Suppressor macrophage (primary cell): ENCODE measurements at places on chromosomes 5 and 9.

GRCh38 chr5:102924963-102925362 is 169.9 kb downstream of the PAM start:
- no peak for DNase-seq

DNA sequence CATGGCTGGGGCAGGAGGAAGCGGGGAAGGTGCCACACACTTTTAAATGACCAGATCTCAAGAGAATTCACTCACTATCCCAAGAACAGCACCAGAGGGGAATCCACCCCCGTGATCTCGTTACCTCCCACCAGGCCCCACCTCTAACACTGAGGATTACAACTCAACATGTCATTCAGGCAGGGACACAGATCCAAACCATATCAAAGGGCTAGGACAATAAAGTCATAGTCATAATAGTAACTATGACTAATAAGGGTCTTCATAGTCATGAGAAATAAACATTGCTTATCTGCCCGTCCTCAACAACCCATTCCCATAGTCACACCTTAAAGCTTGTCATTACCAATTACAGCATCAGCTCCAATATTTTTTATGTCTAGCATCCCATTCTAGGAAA is 65.3 kb upstream of the SMC2 start:
- no peak for DNase-seq

GRCh38 chr9:3664044-3664443 is 138.2 kb upstream of the RFX3 start:
- DNase-seq, result no peak

- no peak for DNase-seq
Observed at GRCh38 chr5:150143350-150144245, 12.0 kb downstream of the PDGFRB start.

GRCh38 chr5:135574493-135574892 is 4.3 kb downstream of the CXCL14 start:
- no peak for DNase-seq

GRCh38 chr5:144448457-144448856 is 277.8 kb downstream of the KCTD16 start:
- no peak for DNase-seq

GRCh38 chr5:157821822-157822622 is 36.9 kb downstream of the CLINT1 start:
- no peak for DNase-seq

DNA sequence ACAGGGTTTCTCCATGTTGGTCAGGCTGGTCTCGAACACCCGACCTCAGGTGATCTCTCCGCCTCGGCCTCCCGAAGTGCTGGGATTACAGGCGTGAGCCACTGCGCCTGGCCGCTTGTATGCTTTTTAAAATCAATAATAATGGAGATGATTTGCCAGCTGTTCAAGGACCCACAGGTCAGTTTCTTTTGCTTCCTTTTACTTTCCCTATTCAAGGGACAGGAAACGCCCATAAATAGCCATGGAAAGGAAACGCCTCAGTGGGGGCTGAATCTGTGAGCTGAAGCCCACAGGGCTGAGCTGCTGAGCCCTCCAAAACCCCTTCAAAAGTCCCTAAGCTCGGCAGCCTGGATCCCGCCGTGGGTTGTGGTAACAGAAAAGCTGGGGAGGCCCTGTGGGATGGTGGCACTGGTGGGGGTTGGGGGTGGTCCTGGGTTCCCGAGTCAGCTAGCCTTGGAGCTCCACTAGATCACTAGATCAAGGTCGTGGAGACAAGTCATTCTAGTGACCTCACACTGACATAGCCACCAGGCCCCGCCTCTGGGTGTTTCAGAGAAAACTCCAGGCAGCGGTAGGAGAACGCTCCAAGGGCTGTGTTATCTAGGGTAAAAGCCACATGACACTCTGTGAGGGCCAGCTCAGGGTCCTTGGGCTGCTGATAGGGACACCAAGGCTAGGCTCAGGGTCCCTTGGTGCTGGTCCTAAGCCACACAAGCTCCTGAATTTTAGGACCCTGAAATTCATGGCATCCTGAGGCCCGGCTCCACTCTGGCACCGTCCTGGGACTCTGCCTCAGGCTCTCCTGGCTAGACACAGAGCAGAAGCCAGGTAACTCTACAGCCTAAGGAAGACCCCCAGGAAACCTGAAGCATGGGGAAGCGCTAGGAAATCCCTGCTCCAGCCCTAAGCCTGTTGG is 18.0 kb upstream of the DUSP1 start:
- DNase-seq, result no peak

DNA sequence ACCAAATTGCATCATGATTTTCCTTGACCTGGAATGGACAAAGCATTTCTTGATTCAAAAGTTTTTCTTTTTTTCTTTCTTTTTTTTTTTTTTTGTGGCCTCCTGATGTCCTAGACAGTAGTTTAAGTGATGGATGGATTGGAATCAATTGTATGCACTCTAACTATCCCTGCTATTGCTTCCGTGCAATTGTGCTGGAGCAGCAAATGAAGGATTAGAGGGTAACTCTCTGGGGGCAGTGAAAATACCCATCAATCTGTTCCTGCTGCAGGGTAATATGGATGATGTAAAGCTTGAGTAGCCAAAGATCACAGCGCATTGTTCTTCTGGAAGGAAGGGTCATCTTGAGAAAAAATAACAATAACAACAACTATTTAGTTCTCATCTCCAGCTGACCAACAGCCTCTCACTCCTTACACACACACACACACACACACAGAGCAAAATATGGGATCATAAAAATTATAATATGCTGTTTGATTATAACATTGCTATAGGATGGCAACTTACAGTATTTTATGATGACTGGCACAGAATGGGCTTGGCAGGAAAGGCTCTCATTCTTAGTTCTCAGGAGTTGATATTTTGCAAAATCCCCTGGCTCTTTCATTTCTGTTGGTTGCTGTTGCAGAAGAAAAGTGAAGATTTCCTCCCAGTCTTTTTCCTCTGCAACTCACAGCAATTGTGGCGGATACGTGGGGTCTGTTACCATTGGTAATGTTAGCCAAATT is 160.9 kb upstream of the DMAC1 start:
- DNase-seq, result no peak

DNA sequence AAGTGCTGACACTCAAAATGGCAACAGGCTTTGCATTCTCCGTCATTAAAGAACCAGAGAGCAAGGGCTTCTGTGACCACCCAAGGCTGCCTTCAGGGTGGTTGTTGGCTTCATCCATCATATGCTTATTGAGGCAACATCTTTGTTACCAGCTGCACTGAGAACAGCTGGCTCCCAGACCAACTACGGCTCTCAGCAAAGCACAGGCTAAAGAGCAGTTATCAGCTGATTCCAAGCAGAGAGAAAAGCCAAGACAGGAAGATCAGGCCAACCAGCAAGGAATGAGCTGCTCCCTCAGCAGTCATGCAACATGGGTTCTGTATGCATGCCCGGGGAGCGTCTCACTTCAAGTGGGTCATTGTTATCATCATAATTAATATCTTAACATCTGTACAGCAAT is 358.9 kb downstream of the ACTL7B start:
- DNase-seq, result no peak

- peak; percentile 72 for DNase-seq
Observed at GRCh38 chr5:170623576-170624181, 119.9 kb downstream of the KCNIP1 start.

DNA sequence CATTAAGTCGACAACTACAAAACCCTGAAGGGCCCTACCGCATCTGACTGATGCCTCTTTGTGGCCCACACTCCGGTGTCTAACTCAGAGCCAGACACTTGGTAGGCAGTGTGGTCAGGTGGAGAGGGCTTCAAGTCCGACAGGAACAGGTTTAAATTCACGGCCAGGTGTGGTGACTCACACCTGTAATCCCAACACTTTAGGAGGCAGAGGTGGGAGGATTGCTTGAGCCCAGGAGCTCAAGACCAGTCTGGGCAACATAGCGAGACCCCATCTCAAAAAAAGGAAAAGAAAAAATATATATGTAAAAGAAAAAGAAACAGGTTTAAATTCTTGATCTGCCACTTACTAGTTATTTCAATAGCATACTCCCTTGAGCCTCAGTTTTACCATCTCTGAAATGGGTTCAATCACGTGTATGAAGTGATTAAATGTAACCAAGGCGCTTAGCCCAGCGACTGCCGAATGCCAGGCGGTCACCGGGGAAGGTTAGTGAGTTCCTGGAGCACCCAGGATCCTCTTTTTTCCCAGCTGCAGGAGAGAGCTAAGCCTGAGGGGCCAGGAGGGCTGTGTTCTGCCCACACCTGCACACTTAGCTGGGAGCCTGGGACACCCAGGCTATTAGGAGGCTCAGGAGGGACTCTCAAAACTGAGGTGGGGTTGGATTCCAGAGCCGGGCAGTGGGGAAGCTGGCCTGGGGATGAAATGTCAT is 943 bp downstream of the CLTB start:
- peak; percentile 34 for DNase-seq

DNA sequence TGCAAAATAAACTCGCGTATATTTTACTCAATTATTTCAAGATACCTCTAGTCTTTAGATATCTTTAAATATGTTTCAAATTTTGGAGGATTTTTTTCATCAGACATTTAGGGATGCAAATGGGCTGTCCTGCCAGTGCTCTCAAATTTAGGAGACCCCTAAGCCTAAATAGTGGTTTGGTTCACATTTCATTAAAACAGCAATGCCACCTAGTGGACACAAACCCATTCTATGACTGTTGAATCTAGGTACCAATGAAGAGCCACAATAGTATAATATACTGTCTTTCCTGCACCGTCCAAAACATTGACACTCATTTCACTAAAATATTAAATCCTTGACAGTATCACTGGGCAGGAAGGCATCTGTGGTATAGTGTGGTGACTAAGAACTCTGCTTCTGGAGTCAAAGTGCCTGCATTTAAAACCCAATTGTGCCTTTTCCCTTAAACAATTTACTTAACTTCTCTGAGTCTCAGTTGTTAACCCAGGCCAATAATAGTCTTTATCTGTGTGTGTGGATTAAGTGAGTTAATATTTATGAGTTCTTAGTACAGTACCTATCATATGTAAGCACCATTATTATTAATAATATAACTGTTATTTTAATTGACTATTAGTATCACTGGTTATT is 148.0 kb downstream of the RORB start:
- peak; percentile 17 for DNase-seq

DNA sequence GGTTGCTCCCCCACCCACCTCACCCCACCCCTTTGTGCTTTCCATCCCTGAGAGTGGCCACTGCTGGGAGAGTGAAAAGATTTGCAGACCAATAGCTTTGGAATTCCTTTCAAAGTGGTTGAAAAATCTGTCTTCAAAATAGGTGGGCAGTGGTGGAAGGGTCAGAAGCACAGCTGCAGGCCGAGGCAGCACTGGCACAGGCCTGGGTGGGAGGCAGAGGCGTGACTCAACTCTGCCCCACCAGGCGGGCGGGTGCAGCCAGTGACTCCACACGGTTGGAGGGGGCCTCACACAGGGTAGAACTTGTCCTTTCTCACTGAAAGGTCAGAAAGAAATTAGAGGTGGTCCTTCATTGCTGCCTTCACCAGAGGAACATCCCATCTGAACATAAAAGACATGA is 214.9 kb upstream of the TBCA start:
- DNase-seq, result no peak

DNA sequence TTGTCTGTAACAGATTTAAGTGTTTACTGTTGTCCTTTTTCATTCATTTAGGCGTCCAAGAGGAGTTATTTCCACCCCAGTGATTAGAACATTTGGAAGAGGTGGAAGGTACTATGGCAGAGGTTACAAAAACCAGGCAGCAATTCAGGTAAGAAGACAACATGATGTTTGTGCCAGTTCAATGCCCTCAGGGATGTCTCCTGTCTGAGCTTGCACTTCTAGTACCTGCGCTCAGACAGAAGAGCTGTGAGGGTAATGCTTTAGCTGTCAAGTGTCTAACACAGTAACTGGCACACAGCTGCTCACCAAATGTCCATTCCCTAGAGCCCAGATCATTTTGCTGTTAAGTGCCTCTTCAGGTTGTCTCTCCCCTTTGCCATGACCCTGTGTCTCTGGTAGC is 14.2 kb upstream of the PHF2 start:
- no peak for DNase-seq

- DNase-seq, result no peak
Observed at GRCh38 chr5:11620172-11620571, 284.1 kb downstream of the CTNND2 start.
